ENCODE measurements at places on chromosomes 7 and 10.
A peak's percentile ranks its signal among the peaks of the same experiment; 100 is the strongest.

GRCh38 chr10:99791831-99792230 is 9.4 kb downstream of the ABCC2 start:
- DNase-seq = no peak

DNA sequence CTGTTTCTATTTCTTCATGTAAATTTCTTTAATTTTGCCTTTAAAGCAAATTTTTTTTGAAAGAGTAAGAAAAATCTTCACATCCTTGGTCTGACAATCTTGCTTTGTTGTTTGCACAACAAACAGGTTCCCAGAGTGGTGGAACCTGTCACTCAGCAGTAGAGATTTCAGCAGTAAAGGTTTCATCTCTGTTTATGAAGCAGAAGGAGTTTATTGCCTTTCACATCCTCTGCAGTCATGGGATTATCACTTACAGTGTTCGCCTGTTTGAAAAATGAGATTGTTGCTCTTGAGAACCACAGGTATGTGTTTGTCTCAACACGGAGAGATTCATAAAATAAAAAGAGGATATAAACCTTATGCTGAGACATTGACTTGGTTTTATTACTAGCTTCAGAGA is 342.6 kb downstream of the IPMK start:
- no peak for DNase-seq

GRCh38 chr7:4805110-4805983 is 29.9 kb downstream of the AP5Z1 start:
- DNase-seq = no peak

GRCh38 chr7:32093415-32094408 is 23.5 kb upstream of the PDE1C start:
- no peak for DNase-seq

GRCh38 chr7:83155407-83155806 is 7.3 kb downstream of the PCLO start:
- DNase-seq = no peak

DNA sequence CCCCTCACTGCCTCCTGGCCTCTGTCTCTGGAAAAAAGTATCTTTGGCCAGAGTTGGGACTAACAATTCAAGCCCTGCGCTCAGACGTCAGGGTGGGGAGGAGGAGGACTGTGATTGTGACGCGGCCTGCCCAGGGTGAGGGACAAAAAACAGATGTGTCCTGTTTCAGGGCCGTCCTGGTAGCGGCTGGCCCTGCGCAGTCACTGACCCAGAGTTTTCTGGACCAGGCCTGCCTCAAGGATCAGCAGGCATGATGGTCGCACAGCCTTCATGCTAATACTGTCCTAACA is 110.1 kb downstream of the CYTH3 start:
- no peak for DNase-seq

DNA sequence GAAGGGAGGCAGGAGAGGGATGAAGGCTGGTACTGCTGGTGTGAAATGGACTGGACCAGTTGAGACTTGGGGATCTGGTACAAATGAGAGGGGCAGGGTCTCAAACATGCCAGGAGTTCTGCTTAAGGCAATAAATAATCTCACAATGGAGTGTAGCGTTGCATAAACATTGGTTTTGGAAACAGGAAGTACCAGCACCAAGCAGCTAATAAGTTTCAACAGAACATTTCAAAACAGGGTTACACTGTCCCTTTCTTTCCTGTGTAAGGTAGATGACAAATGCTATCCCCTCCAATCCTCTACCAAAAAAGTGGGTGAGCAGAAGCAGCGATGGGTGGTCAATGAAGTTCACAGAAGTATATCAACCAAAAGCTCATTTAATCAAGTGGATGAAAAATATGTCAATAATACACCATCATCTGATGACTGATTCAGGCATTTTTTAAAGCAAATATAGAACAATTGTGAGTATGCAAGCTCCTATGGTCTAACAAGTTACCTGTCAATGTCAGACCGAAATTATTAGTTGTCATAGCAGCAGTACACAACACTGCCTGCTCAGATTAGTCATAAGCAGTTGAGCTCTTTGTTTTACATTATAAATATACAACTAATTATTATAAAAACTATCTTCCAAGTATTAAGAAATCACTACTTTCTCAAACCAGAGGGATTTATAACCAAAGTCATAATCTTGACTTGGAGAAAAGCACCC is 220.0 kb downstream of the FAM107B start:
- peak; percentile 39 for DNase-seq

- DNase-seq = no peak
Measured at GRCh38 chr7:44156453-44157010, 15.4 kb upstream of the MYL7 start.

- no peak for DNase-seq
Measured at GRCh38 chr7:155380976-155381851, 76.7 kb upstream of the EN2 start.

DNA sequence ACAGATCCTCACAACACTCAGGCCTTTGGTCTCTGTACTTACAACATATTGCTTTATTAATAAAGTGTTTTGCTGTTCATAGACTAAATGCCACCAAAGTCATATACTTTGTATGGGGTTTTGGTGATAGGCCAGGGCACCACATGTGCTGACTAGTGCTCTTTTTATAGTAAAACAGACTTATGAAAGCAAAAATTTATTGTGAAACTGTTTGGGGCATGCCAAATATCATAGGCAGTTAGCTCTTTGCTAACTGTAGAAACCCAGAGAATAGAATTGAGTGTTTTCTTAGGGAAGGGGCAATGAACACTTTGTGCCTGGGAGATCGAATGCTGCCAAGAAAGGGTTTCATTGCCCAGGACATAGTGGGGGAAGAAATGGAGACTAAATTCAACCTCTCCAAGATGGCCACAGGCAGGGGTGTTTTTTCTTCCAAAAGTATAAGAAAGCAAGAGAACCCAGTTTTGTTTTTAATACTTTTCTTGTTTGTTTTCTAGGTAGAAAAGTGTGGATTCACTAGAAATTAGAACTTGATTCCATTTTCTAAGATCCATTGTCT is 142.7 kb downstream of the TRIL start:
- DNase-seq = no peak

DNA sequence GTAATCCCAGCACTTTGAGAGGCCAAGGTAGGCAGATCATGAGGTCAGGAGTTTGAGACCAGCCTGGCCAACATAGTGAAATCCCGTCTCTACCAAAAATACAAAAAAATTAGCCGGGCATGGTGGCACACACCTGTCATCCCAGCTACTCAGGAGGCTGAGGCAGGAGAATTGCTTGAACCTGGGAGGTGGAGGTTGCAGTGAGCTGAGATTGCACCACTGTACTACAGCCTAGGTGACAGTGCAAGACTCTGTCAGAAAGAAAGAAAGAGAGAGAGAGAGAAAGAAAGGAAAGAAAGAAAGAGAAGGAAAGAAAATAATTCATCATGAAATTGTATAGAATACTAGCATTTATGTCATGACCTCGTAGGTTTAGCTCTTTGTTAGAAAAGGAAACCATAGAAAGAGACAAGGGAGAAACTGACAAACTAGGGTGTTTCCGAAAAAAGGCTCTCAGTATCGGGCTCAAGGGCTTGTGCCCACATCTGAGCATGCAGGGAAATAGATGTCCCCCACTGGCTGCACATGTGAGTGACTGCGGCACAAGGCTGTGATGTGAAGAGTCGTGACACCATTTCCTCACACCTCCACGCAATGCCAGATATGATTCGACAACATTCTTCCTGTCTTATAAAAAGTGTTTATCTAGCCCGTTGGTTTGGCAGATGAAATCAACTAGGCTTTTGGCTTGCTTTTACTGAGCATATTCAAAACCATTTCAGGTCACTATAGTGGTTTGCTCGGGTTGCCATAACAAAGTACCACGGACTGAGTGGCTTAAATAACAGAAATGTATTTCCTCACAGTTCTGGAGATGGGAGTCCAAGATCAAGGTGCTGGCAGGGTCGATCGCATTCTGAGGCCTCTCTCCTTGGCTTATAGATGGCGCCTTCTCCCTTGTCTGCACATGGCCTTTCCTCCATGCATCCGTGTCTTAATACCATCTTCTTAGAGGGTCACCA is 2.0 kb downstream of the SRGN start:
- DNase-seq = no peak

- no peak for DNase-seq
Measured at GRCh38 chr10:22647244-22647643, 67.1 kb downstream of the PIP4K2A start.

DNA sequence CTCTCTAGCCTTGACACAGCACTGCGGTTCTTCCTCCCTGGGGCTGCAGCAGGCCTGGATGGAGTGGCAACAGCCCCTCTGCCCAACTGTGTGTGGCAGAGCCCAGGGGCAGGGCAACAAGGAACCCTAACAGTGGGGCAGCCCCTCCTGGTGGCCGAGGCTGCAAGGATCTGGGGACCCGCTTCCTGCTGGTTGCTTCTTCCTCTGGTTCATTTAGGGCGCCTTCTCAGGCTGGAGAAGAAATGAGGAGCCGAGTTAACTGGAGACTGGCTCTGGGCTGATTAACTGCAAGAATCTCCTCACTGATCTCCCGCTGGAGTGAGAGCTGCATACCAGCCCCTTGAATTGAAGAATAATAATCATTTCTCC is 80.1 kb upstream of the EMX2 start:
- no peak for DNase-seq

DNA sequence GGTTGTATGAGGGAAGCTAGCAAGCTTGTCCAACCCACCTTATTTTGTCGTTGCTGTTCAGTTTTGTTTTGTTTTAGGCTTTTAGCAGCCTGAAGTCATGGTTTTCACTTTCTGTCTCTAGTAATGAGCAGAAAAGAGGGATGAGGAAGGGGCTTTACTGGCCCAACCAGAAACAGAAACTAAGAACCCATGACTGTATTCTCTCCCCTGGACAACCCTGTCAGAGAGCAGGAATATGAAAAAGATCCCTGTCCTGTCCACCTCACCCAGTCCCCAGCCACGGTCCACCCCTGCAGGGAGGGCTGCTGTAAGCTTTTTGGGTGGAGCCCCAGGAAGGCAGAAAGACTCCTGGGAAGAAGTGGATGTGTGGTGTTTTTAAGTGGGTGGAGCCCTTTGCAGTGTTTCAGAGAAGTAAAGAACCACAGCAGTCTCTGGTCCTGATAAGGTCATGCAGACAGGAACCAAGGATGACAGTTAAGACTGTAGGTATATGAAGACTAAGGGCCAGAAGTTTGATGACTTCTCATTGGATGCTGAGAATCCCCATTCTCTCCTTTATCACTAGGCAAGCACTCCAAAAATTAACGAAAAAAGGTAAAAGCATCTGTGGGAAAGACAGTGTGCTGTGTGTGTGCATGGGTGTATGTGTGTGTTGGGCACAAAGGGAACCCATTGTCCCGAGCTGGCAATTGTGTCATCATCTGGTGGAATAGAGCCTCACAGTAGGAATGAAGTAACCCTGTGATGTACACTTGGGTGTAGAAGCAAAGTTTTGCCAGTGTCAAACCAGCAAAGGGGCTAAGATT is 13.8 kb downstream of the MRPL32 start:
- DNase-seq = no peak

GRCh38 chr10:105714728-105715127 is 1073.6 kb downstream of the SORCS3 start:
- no peak for DNase-seq

DNA sequence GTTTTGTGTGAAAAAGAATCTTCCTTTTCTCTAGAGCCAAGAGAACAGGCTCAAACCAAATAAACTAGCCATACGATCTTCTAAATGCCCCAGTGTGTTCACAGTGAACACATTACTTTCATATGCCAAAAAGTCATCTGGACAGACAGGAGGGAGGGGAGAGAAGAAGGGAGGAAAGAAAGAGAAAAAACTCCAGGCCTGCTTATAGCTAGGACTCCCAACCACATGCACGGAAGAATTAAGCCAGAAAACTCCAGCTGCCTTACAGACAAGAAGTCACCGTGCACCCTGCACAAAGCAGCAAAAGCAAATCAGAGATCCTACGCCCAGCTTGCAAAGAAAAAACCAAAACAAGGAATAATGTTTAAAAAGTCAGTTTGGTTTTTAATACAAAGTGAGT is 34.3 kb downstream of the SNX8 start:
- DNase-seq = no peak

GRCh38 chr10:71603754-71604153 is 115.8 kb downstream of the C10orf105 start:
- DNase-seq = no peak

GRCh38 chr10:99548041-99548530 is 15.3 kb downstream of the NKX2-3 start:
- peak; percentile 26 for DNase-seq

DNA sequence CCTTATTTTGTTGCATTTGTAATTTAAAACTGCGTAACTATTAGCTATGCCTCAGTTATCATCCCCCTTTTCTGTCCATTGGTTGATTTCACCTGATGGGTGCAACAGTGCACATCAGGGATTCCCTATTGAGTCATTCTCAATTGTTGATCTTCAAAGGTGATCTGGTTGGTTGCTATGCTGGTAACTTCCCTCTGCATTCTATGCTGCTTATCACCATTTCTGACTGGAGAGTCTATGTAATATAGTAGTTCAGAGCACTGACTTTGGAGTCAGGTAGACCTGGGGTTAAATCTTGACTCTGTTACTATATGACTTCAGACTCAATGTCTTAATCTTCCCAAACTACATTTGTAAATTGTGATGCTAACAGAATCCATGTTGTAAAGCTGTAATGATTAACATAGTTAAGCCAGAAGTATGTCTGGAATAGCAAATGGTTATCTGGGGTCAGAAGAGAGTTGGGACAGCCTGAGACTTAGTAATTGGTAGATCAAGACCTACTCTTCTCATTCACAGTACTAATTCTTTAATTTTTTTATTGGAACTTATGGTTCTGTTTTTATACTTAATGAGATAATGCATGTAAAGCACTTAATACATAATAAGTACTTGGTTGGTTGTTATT is 38.1 kb downstream of the EXOC6 start:
- no peak for DNase-seq

- no peak for DNase-seq
Measured at GRCh38 chr10:70756700-70757360, 28.3 kb downstream of the TBATA start.

DNA sequence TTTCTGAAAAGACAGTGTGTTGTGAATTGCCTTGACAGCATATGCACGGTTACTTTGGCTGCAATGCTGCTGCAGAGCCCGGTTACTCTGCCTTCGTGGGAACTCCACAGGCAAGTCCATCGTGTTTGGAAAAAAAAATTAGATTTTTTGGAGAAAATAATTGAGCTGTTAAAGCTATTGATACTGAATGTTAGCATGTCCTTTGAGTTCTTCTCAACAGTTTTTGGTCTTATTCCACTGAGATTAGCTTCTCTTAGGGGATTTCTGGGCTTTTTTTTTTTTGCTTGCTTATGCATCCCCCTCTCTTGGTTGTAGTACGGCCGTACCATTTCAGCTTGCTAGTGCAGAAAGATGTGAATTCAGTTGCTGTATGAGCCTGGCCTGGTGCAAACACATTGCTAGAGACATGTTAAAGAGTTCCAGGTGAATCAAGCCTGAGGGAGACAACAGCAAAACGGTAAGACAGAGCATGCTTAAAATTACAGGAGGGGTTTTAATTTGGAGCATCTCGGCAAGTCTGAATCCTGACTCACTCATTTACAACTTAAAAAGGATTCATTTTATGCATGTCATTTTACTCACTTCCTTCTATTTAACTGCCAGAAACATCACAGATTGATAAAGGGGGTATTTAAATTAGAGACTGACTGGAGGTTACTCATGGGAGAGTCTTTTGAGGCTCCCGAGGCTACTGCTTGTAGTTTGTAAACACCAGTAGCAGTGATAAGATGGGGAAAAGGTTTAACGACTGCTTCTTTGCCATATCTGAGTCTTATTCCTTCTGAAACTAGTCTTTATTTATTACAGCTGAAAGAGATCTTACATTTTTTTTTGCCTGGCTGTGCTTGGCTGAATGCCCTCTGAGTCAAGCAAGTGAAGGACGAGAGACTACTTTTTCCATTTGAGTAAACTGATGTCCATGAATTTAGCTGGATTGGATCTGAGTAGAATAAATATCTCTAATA is 113.7 kb downstream of the CDK14 start:
- DNase-seq = no peak

Measured in KBM-7 (cell line).